Activated T-helper 1 cell treated with anti-CD3 and anti-CD28 coated beads, Interleukin-2, amount 50 U/mL, for 16 hours (primary cell): ENCODE measurements at places on chromosomes 2 and 18.
A peak's percentile ranks its signal among the peaks of the same experiment; 100 is the strongest.

DNA sequence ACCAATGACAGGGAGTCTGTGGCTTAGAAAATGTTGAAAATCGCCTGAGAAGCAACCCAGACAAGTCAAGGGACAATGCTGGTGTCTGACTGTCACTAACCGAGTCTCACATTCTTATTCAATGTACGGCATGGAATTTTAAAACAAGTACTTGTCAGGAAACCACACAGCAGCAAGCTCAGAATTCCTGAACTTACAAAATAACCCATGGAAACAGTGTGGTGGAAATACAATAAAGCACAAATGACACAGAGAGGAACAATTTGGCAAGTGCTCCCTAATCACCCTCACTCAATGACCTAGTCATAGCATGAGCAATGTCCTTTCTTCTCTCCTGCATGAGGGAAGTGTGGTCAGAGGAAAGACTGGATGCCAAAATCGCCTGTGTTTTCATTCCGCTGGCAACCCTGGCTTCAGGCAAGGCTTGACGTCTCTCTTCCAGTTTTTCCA, 154.0 kb downstream of the SATB2 start:
- no peak for DNase-seq

DNA sequence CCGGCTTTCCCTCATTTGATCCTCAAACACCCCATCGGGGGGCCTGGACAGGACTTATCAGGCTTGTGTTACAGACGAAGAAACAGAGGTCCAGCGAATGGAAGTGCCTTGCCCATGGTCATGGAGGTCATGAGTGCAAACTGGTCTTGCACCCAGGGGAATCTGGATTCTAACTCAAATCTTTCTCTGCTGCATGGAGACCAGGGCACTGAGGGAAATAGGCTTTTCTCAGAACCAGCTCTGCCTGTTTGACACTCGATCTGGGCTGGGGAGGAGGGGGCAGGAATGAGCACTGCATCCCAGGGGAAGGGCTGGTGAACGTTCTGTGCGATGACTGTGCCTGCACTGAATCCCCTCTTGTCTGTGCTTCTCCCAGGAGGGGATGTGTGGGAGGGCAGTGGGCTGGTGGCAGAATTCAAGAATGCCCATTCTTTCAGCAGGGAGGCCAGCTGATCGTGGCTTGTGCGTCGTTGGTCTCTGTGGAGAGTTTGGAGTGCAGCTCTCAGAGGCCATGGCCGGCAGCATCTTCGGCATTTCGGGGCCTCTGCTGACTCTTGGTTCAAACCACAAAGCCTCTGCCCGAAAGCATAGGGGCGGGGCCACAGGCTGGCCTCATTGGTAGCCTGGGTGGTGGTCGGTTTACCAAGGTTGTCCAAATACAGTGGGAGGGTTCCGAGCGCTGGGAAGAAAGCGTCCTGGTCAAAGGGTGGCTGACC, 171.6 kb downstream of the DDX1 start:
- no peak for DNase-seq

DNA sequence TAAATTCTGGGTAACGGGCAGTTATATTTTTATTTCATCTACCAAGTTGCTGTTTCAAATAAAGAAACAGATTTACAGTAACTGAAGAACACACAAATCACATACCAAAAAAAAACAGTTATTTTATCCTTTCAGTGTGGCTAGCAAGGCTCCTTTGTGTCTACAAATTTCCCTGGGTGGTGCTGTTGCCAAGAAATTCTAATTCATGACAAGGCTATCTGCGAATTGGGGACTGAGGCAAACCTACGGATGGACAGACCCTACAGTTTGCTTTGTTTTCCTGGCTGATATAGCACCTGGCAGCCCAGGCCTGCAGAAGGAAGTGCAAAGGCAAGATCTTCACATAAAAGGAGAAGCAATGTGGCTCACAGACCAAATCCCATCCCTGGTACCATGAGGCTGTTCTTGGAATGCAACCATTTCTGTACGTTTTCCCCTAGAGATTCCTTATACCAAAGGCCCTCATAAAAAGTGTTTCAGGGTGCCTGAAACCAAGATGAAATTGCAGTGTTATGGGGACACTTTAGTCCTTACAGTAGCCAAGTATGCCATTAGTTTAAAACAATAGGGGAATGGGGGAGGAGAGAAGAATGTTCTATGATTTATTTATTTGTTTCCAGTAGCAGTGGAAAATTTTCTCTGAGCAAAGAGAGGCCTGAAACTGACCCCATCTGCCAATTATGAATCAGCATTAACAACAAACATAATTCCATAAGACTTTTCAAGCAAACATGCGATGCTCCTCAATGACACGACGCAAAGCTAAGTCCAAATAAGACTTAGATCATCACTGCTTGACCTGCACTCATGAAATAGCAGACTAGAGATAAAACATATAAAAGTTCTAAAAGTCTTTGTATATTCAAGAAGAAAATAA, 4.3 kb downstream of the KLF7 start:
- DNase-seq = no peak

GRCh38 chr18:33853187-33853586, 275.2 kb downstream of the ASXL3 start:
- no peak for DNase-seq

GRCh38 chr2:233225230-233226068, 26.0 kb upstream of the ATG16L1 start:
- DNase-seq = no peak

- DNase-seq = no peak
These were observed 5.9 kb upstream of the MAP4K3 start for GRCh38 chr2:39443009-39443408.

DNA sequence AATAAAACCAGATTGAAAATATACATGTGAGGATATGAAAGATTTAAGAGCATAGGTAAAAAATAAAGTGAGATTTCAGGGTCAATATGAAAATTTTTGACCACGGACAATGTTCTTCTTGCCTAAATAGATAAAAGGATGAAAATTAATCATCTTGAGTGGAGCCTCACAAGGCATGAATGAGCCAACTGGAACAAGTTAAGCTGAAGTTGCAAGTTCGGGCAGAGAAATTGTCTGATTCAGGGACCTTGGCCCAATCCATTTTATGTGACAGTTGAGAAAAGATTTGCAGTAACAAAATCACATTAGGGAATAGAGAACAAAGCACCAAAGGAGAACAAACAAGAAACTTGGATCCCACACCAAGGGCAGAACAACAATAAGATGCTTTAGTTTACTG, 305.3 kb downstream of the TMX3 start:
- no peak for DNase-seq

GRCh38 chr2:169512525-169512924, 3.0 kb downstream of the KLHL41 start:
- DNase-seq = no peak

DNA sequence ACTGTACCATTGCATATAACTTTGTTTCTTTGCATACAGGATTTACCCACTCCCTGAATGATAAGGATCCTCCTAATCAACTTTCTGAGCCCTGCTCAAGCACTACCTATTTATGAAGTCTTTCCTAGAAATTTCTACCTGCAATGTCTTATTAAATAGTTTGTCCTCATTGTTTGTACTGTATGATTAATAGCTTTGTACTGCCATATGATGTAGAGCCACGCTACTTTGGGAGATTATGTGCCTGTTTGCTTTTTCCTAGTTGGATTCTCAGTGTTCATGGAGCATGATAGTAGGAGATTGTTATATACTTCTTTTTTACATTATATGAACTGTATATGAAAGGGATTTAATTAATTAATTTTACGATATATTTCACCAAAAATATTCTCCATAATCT, 327.1 kb upstream of the GALNT5 start:
- no peak for DNase-seq

DNA sequence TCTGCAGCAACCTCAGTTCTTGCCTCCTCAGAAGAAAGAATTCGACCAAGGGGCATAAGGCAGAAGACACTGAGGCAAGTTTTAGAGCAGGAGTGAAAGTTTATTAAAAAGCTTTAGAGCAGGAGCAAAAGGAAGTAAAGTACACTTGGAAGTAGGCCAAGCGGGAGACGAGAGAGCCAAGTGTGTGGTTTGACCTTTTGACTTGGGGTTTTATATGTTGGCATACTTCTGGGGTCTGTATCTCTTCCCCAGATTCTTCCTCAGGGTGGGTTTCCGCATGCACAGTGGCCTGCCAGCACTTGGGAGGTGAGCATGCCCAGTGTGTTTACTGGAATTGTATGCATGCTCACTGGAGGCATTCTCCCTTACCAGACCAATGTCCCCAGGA, 59.3 kb upstream of the ANKRD44 start:
- DNase-seq = no peak

DNA sequence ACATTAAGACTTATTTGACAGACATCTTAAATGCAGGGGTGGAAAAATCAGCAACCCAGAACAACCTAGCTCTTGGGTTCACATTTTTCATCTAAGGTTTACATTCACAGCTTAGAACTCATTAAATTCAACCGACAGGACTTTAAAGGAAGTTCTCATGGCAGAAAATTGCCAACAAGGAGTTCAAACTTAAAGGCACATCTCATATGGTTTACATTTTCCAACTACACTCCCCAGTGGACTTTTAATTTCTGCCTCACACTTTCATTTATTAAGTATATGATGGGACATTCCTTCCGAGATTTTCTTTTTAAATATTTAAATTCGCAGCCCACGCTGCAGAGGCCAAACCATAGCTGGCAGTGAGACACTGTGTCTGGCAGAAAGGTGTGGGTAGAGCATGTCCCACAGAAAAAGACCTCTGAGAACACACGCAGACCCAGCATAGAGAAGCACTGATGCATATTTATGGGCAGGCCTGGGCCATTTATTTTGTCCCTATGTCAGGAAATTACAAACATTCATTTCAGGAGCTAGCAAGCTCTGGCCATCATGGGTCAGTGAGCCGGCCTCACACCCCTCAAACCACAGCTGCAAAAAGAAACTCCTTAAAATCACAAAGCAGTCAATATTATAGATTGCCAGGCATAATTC, 46.3 kb downstream of the STK39 start:
- DNase-seq = no peak

DNA sequence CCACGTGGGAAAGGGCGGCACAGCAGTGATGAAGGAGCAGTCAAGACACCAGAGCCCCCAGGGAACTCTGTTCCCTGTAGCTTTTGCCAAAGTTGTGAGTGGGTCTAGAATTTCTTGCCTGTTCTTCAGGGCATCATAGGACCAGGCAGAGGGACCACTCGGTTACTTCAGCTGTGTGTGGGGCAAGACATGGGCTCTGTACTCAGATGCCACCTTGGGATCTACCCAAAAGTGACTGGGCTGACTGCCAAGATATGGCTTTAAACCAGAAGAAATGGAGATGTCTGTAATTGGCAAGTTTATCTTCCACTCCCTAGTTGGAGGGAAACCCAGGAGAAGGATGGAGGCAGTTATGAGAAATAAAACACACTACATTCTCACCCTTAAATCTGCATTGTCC, 29.6 kb downstream of the KCNF1 start:
- no peak for DNase-seq

DNA sequence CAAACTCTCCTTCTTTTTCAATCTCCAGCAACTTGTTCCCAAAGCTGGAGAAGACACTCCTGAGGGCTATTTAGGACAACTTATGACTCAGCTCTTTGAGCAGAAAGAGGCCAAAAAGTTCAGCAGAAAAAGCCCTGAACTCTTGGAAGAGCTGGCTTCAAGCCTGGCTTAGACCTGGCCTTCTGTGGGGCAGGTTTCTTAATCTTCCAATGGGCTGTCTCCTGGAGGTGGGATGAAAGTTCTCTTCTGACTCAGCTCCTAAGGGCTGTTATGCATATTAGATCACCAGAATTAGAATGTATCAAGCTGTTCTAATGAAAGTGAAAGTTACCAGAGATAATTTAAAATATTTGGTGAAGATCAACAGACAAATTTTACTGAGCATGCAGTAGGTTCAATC, 129.4 kb downstream of the RAD51AP2 start:
- no peak for DNase-seq

GRCh38 chr2:234559609-234560008, 62.7 kb upstream of the ARL4C start:
- DNase-seq = no peak

DNA sequence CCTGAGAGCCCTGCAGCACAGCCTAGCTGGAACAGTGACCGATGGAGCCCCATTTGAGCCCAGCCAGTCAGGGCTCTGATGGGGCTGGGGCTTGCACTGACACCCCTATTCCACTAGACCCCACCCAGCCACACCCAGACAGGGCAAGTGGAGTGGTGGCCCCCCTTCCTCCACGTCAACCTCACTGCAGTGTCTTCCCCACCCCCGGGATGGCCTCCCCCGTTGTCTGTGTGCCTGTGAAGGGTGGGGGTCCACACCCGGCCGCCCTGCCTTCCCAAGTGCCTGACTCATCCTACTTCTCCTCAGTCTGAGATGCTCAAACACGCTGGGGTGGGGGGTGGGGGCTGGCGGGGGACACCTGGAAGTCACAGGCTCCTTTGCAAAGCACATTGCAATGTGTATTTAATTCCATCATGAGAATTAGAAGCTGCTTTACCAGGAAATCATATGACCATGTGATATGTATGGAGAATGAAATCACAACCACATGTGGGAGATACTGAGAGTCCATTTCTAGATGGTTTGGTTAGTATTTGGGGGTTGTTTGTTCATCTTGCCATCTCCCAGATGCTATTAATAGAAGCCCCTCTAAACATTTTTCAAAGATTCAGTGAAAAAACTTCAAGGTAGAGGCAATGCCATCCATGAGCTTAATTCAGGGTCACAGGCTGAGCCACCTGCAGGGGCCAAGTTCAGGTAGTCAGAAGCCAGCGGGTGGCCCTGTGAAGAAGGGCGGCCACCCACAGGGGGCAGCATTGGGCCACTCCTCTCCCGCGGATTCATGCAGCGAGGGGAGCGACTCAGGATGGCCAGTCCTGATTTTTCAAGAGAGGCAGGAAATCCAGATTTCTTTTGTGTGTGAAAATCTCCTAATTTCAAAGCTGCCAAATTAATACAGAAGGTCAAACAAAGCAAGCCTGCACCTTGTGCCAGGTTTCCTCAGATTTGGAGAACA, 22.7 kb upstream of the GMPPA start:
- peak; percentile 35 for DNase-seq

- peak; percentile 34 for DNase-seq
These were observed 800 bp downstream of the IL1RL2 start for GRCh38 chr2:102187496-102188150.

DNA sequence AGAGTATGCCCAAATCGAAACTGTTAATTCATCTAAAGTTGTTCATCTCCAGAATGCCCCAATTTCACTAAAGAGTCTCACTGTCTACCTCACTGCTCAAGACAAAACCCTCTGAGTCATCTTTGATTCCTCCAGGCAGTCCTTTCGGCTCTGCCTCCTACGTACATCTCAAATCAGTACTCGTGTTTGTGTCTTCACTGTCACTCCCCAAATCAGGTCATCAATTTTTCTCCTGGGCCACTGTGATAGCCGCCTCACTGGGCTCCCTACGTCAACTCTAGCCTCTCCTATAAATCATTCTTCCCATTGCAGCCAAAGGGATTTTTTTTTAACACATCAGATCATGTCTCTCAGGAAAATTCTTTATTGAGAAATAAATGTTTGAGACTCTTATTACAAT, 42.1 kb upstream of the TTC39C start:
- peak; percentile 16 for DNase-seq

- no peak for DNase-seq
These were observed 374.4 kb downstream of the MTX2 start for GRCh38 chr2:176643646-176644045.

- no peak for DNase-seq
These were observed 186.2 kb downstream of the SNTG2 start for GRCh38 chr2:1136846-1137245.
